Kidney capillary endothelial cell (primary cell): ENCODE measurements at places on chromosomes 2 and 18.
A peak's percentile ranks its signal among the peaks of the same experiment; 100 is the strongest.

- DNase-seq: no peak
Observed at GRCh38 chr2:11177871-11178690, 22.8 kb downstream of the SLC66A3 start.

DNA sequence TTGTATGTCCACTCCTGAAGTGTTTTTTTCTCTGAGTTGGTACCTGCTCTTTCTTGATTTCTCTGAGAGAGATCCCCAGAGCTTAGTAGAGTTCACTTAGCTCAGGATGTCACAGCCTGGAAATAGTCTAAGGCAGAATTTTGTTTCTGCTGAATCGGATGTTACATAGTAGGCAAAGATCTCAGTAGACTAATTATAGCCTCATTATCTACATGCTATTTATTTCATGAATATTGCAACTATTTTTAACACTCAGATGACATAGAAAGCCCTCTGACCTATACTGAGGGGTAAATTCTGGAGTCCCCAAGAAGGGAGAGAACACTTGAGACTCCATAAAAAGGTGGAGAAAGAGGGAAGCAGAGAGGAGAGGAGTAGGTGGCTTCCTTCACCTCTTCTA is 160.2 kb downstream of the FHOD3 start:
- DNase-seq: no peak

DNA sequence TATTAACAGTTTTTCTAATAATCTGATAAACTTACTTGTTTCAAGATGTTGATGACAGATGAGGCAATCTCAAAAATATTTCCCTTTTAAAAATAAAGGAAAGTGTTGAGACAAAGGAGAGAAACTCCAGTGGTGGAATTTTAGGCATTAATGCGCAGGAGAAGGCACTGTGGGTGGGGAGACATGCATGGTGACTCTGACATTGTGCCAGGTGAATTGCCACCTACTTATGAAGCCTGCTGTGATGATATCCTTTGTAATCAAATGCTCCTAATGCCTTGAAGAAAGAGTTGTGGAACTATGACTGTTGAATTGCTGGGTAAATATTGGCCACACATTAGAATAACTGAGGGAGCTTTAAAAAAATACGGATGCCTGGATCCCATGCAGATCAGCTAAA is 101.4 kb downstream of the PLA2R1 start:
- no peak for DNase-seq

DNA sequence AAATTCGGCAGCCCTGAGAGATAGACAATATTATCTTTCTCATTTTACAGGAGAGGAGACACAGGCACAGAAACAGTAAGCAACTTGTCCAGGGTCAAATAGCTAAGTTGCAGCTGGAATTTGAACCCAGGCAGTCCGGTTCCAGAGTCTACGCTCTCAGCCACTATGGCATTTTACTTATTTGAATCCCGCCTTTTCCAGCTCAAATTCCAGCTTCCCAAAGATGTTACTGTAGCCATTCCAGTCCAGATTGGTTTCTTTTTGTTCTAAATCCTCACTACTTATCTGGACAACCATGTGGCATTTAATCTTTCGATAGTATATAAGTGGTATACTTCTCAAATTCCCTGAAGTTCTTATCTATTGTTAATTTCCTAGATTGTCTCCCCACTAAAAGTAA is 125.7 kb downstream of the NBAS start:
- no peak for DNase-seq

- DNase-seq: no peak
Observed at GRCh38 chr18:64103986-64104385, 44.9 kb downstream of the LINC00305 start.

- DNase-seq: peak; percentile 41
Observed at GRCh38 chr18:961644-962355, 57.1 kb downstream of the ADCYAP1 start.
